ENCODE measurements at places on chromosomes 2 and 18.

DNA sequence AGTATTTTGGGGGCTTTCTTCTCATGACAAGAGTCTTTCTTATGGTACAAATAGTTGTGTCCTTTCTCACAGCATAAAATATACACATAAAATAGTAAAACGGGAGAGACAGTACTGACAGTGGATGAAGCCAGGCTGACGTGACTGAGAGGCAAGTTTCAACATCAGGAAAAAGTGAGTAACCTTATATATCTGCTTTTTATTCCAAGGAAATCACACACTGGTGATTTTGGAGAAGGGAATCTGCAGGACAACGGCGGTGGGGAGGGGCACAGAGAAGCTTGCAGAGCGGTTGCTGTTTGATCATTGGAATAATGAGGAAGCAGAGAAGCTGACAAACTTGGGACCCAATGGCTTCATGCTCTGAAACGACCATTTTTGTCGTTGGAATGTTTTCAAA lies 130.6 kb upstream of the ZNF236 start:
- H3K4me1 ChIP-seq: peaks cover 9% of the 10 kb centered on the region
- H3K27me3 ChIP-seq: no peaks in the 10 kb centered on the region
- no peak for DNase-seq
- no peaks in the 10 kb centered on the region for H3K36me3 ChIP-seq
- H3K27ac ChIP-seq: no peak overlapping the region

DNA sequence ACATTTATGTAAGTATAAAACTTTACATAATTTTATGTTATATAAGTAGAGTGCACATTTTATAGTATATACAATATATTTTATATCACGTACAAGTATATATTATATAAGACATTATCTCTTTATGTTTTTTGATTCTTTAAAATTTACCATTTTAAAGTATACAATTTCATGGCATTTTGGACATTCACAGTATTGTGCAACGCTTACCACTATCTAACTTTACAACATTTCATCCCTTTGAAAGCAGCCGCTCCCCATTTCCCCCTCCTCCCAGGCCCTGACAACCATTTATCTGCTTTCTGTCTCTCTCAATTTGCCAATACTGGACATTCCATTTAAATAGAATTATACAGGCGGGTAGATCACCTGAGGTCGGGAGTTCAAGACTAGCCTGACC lies 512.5 kb downstream of the TSN start:
- no peak overlapping the region for H3K27ac ChIP-seq
- H3K4me1 ChIP-seq: no peaks in the 10 kb centered on the region
- no peak for DNase-seq

DNA sequence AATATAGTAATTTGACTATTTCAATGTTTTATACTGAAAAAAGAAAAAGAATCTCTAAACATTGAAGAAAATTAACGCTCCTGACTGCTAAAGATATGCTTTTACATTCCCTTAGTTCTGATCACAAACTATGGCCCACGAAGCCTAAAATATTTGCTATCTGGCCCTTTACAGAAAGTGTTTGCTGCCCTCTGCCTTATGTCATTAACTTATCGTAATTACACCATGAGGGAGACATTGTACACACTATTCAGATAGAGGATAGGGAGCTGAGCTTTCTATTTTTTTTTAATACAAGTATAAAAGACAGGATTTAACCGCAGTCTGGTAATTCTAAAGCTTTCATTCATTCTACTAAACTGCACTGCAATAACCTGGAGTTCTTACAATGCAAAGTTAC lies 393.1 kb upstream of the DCC start:
- H3K27ac ChIP-seq: no peak overlapping the region
- H3K27me3 ChIP-seq: no peaks in the 10 kb centered on the region
- DNase-seq: no peak
- H3K36me3 ChIP-seq: no peaks in the 10 kb centered on the region
- H3K4me3 ChIP-seq: no peak overlapping the region

- no peaks in the 10 kb centered on the region for H3K4me1 ChIP-seq
- H3K36me3 ChIP-seq: no peaks in the 10 kb centered on the region
- no peak overlapping the region for H3K4me3 ChIP-seq
- no peak for DNase-seq
These were observed 20.6 kb downstream of the ZNF385B start for GRCh38 chr2:179840840-179841239.

- peaks cover 19% of the 10 kb centered on the region for H3K27me3 ChIP-seq
- no peak for DNase-seq
- no peak overlapping the region for H3K27ac ChIP-seq
These were observed 3.2 kb downstream of the NMUR1 start for GRCh38 chr2:231527091-231527395.

- no peaks in the 10 kb centered on the region for H3K4me1 ChIP-seq
- H3K4me3 ChIP-seq: no peak overlapping the region
- H3K27me3 ChIP-seq: no peaks in the 10 kb centered on the region
- no peak for DNase-seq
- no peak overlapping the region for H3K27ac ChIP-seq
These were observed 60.0 kb downstream of the NXPH2 start for GRCh38 chr2:138720035-138720838.

DNA sequence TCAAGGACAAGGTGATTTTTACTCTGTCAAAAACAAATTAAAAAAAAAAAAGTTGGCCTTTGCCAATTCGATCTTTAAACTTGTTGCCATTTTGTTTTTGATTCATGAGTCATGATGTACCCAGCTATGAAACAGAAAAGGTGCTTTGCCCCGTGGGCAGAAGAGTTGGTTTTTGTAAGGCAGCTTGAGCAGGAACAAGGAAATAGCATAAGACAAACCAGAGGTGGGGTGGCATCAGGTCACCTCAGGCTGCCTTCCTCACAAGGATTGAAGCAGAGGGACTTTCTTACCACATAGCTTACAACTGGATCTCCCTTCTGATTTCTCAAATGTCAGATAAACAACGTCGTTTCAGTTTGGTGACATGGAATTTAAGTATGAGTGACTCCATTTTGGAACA lies 123.8 kb downstream of the ARL4C start:
- no peaks in the 10 kb centered on the region for H3K27me3 ChIP-seq
- H3K36me3 ChIP-seq: no peaks in the 10 kb centered on the region
- no peak overlapping the region for H3K4me3 ChIP-seq
- no peak for DNase-seq
- H3K27ac ChIP-seq: no peak overlapping the region

DNA sequence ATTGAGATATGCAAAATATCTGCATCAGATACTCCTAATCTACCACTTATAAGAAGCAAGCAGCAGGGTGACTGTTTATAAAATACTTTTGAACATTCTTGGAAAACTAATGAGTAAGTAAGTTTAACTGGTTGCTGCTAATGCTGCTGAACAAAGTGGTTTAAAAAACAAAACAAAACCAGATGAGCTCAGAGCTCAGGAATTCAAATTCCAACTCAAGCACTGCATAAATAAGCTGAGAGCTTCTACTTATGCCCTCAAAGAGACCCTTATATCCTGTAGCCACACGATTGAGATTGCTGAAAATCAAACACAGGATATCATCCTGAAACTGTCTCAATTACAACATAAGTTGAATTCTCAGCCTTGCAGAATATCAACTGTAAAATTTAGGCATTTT lies 62.3 kb upstream of the NYAP2 start:
- H3K36me3 ChIP-seq: no peaks in the 10 kb centered on the region
- no peaks in the 10 kb centered on the region for H3K4me1 ChIP-seq
- H3K27me3 ChIP-seq: peaks cover 9% of the 10 kb centered on the region

- DNase-seq: no peak
- H3K27me3 ChIP-seq: no peaks in the 10 kb centered on the region
- no peak overlapping the region for H3K4me3 ChIP-seq
- no peaks in the 10 kb centered on the region for H3K4me1 ChIP-seq
- H3K27ac ChIP-seq: no peak overlapping the region
- H3K36me3 ChIP-seq: no peaks in the 10 kb centered on the region
These were observed 118.6 kb upstream of the SP5 start for GRCh38 chr2:170596576-170596975.

- H3K4me3 ChIP-seq: no peak overlapping the region
- DNase-seq: peak; percentile 47
- no peaks in the 10 kb centered on the region for H3K4me1 ChIP-seq
- H3K27ac ChIP-seq: no peak overlapping the region
- H3K27me3 ChIP-seq: no peaks in the 10 kb centered on the region
- no peaks in the 10 kb centered on the region for H3K36me3 ChIP-seq
These were observed 4.0 kb upstream of the TEX51 start for GRCh38 chr2:126894585-126895182.

DNA sequence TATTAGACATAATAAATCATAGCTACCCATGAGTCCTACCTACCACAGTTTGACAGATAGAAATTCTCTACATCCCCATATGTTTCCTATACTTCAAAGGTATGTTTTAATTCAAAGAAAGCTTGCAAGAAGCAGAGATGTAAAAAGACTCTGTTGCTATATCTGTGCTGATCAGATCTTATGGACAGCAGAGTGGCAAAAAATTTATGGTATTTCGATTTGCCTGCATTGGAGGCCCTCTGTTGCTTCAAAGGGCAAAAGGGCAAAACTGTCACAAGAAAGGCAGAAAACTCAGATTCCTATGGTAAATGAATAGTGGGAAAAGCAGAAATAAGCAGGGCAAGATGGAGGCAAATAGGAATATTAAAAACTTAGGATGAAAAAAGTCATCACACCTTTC lies 447.8 kb upstream of the SPHKAP start:
- H3K27me3 ChIP-seq: no peaks in the 10 kb centered on the region
- DNase-seq: no peak
- no peaks in the 10 kb centered on the region for H3K36me3 ChIP-seq
- no peak overlapping the region for H3K4me3 ChIP-seq
- H3K4me1 ChIP-seq: no peaks in the 10 kb centered on the region

- no peaks in the 10 kb centered on the region for H3K4me1 ChIP-seq
- DNase-seq: no peak
These were observed 452.2 kb upstream of the LRATD1 start for GRCh38 chr2:14180333-14180732.

DNA sequence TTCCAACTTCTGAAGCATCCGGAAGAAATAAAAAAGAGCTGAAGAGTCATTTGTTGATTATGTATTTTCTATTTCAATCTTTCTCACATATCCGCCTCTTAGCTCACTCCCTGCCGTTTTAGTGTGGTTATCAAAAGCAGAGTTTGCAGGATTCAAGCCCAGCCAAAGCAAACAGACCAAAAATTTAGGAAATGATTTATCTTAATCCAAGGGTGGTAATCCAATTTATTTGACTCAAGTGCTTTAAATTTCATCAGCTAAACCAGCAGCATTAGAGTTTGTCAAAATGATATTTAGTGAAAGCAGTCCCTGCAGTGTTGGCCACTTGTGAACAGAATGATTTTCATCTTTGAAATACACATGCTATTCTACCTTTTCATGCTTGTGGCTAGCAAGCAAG lies 129.3 kb upstream of the CCDC68 start:
- H3K27ac ChIP-seq: no peak overlapping the region
- H3K4me1 ChIP-seq: no peaks in the 10 kb centered on the region
- no peak overlapping the region for H3K4me3 ChIP-seq
- H3K36me3 ChIP-seq: no peaks in the 10 kb centered on the region
- DNase-seq: no peak

DNA sequence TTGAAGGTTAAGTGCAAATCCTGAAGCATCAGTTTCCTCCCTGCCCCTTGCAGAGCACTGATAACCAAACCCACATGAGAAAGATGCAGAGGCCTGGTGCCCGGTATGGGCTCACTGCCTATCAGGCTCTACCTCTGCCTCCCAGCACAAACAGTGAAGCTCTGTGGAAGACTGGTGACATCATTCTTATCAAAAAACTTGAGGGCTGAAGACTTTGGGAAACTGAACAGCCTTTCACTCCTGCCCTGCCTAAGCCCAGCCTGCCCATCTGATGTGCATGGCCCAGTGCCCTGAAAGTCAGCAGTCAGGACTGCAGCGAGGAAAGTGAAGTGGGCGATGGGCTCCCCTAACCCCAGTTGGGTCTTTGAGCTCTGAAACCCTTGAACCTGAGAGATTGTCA lies 174.8 kb upstream of the ARL4C start:
- no peak overlapping the region for H3K27ac ChIP-seq
- no peaks in the 10 kb centered on the region for H3K36me3 ChIP-seq
- no peak overlapping the region for H3K4me3 ChIP-seq
- no peaks in the 10 kb centered on the region for H3K27me3 ChIP-seq
- DNase-seq: no peak
- H3K4me1 ChIP-seq: peaks cover 37% of the 10 kb centered on the region

GRCh38 chr18:58891776-58892175 lies 27.1 kb downstream of the ZNF532 start:
- DNase-seq: no peak
- no peak overlapping the region for H3K4me3 ChIP-seq

Data from RWPE2 (cell line).